ENCODE measurements at places on chromosomes 16 and 17.

DNA sequence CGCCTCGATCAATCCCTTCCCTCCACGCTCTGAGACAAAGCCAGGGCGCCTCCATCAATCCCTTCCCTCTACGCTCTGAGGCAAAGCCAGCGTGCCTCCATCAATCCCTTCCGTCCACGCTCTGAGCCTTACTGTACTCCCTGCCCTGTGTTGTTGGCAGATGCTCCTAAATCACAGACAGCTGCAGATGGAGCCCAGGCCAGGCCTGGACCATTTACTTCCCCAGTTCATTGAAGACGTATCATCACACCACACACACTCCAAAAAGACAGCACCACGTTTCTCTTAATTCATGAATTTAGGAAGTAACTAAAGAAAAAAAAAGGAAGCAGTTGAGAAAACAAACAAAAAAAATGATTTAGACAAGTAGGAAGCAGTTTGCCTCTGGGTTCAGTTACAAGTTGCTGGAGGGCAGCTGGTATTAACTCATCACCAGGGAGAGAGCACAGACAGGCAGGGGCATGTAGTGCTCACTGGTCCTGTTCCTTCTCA, 7.4 kb upstream of the CD300LD start:
- DNase-seq, result no peak

DNA sequence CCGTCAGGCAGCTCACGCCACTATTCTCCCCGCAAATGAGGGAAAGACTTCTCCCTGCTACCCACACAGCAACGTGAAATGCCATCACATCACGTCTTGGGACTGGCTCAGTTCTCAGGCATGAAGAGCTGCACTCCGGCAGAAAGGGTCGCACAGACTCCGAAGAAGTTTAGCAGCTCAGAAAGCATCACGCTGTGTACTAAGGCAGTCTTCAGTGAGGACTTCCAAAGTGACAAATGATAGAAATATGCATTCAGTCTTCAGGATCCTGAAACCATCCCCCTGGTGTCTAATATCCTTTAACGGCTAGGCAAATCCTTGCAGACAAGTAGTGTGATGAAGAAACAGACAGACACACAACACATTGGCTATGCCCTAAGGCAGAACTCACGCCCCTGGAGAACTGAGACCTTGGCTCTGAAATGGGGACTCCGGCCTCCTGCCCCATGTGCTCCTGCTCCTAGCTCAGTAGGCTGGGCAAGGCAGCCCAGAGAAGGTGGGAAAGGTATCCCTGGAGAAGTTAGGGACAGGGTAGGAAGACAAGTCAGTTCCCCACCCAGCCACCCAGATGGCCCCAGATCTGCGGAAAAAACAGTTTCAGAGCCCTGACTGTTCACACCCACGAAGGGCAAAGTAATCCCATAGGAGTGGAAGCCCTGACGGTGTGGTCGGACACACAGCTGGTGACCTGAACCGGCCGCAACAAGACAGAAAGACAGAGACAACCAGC, 1.6 kb downstream of the XYLT1 start:
- no peak for DNase-seq

DNA sequence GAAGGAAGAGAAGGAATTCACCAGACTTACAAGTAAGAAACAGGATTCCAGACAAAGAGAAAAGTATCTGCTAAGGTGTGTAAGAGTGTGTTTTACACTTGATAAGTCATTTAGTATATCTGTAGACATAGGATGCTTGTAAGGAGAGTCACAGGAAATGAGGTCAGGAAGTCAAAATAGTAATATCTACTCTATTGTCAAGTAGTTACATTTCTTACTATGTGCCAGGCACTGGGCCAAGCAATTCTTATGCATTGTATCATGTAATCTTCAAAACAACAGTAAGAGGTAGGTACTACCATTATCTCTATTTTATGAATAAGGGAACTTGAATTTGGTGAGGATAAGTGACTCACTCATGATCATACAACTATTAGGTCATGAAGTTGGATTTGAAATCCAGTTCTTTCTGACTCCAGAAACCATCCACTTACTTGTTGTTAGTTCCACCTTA, 129.1 kb downstream of the SNX11 start:
- no peak for DNase-seq

- no peak for DNase-seq
Measured at GRCh38 chr17:36597866-36598777, 3.3 kb upstream of the MRM1 start.

GRCh38 chr16:22380529-22380928, 6.1 kb upstream of the CDR2 start:
- no peak for DNase-seq

DNA sequence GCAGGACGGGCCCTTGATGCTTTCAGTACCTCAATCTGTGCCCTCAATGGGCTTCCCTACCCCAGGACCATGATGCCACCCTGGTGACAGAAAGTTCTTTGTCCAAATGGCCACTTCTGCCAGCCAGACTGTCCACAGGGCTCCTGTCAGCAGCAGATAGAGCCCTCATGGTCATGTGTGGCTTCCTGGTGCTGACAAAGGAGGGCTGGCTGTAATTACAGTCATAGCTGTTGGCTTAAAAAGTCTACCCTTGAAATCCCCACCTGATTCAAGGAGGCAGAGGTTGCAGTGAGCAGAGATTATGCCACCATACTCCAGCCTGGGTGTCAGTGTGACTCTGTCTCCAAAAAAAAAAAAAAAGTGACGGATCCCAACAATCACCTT, 3.3 kb downstream of the TRPV2 start:
- DNase-seq, result no peak

- no peak for DNase-seq
Measured at GRCh38 chr17:77098884-77099545, 41.8 kb upstream of the SEC14L1 start.

DNA sequence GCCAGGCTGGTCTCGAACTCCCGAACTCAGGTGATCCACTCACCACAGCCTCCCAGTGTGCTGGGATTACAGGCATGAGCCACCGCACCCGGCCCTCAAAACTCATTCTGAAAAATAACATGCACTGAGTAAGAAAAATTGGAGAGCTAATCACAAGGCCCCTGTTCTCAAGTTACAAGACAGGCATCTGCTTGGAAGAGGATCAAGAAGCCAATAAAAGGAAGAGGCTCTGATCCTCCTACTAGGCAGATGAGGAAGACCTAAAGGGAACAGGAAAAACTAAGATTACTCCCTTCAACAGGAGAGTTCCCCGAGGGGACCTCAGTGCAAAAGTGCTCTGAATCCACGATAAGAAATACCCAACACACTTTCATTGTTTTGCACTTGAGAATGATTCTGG, 18.4 kb downstream of the BLMH start:
- no peak for DNase-seq

GRCh38 chr16:15493466-15494180, 59.2 kb downstream of the BMERB1 start:
- no peak for DNase-seq

DNA sequence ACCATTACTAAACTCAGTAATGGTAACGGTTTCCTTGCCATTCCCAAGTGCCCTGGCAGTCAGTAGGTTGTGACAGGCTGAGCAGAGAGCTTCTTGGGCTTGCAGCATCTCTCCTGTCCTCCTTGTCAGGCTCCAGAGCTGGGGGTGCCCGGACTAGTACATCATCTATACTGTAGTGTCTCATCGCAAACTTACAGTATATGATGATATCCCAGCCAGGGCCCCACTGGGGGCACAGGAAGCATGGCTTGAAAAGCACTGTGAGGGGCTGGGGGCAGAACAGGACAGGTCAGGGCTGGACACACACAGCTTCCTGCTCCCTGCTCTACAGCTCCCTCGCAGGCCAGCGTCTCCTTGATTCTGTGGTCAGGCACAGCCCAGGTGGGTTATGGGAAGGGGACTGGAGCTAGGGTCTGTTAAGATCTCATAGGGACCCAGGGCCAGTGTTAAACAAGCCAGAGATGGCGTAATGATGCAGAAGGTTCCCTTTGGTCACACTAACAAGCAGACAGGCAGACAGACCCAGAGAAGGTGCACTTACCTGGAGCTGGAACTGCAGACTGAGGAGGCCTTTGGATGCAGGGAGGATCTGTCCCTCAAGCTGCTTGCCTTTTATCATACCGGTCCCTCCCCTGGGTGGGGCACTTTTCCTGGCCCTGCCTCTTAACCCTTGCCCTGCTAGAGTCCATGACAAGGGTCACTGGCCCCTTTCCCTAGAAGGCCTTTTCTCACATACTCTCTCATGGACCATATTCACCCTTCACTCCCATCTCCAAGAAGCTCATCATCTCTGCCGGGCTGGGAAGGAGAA, 6.8 kb downstream of the ERAL1 start:
- DNase-seq, result no peak

- DNase-seq, result no peak
Measured at GRCh38 chr17:10072086-10072485, 126.3 kb downstream of the GAS7 start.

- no peak for DNase-seq
Measured at GRCh38 chr17:17682293-17682736, 1.1 kb downstream of the RAI1 start.

- DNase-seq, result no peak
Measured at GRCh38 chr17:33905338-33905800, 349.7 kb upstream of the CCL2 start.

DNA sequence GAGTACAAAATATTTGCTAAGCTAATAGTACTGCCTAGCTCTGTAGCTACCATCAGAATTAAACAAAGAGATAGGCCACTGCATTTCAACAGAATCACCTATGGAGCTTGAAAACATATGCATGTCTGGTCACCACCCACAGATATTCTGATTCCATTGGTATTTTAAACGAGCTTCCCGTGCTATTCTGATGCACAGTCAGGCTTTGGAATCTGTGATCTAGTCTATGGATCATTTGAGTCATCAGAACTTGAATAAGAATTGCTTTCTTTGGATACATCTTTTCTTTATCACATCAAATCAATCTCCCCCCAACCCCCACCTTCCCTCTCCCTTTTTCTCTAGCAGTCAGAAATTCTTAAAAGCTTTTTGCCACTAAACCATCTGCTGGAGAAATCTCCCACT, 124.7 kb downstream of the NPIPB5 start:
- no peak for DNase-seq

- DNase-seq, result no peak
Measured at GRCh38 chr16:76114681-76115080, 162.5 kb upstream of the CNTNAP4 start.

- DNase-seq, result no peak
Measured at GRCh38 chr16:59198487-59198886, 464.4 kb upstream of the GOT2 start.

DNA sequence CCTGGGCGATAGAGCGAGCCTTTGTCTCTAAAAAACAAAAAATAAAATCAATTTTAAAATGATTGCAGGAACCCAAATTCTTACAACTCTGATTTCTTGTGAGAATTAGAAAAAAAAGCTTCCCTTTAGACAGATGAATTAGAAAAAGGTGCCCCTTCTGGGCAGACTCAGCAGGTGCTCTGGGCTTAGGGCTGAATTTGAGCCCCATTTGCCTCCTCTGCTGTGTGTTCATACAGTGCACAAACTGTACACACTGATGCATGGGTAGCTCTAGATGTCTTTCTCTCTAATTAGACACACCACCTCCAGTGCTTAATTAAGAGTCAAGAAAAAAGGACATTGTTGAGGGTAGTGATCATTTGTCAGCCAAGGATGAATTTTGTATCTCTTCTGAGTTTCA, 38.5 kb upstream of the NOL11 start:
- no peak for DNase-seq

- DNase-seq, result peak; percentile 74
Measured at GRCh38 chr17:39547713-39548478, 59.8 kb downstream of the NEUROD2 start.

DNA sequence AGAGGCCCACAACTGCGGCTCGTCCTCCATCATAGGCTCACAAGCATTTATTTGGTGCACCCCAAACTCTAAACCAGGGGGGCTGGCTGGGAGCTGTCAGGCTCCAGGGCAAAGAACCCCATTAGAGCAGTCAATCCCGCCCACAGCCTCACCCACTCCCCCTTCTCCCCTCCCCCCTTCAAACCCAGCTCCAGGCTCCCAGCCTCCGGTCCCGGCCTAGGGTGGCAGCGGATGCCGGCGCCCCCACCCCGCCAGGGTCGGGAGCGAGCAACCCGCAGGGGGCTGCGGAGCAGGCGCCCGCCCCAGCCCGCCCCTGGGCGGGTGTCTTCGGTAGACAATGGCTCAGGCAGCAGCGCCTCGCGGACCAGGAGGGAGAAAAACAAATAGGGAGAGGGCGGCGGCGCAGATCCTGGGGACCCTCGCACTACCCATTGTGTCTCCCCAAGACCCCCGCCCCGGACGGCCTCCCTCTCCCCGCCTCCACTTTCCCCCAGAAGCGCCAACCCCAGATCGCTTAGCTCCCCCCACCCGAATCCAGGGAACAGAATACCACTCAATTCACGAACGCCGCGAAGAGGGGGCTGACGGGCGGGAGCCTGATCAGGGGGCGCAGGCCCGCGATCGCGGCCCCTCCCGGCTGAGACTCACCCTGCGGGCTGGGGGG, 572 bp downstream of the FAM171A2 start:
- DNase-seq, result no peak

DNA sequence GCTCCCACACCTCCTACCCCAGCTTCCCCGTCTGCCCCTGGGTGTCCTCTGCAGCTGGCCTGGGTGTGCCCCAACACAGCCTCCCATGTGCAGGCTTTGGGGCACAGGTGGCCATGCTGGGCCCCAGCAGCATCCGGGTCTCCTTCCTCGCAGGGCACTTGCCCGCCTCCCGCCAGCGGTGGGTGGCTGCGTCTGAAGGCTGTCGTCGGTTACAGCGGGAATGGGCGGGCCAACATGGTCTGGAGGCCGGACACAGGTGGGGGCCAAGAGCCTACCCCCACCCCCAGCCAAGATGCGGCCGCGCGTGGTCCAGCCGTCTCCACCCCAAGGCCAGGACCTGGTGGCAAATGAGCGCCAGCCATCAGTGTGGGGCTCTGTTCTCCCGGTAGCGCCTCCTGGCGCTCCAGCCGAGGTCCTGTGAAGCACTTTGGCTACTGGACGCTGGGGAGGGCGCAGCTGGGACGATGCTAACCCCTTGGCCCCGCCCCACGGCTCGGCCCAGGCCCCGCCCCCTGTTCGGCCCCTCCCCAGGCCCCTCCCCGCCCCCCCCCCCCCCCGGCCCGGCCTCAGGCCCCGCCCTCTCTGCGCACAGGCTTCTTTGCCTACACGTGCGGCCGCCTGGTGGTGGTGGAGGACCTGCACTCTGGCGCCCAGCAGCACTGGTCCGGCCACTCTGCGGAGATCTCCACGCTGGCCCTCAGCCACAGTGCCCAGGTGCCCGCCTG, 7.3 kb upstream of the RHOT2 start:
- peak; percentile 41 for DNase-seq

- DNase-seq, result no peak
Measured at GRCh38 chr17:27239046-27239445, 54.9 kb upstream of the WSB1 start.

GRCh38 chr17:59827721-59828477, 64.8 kb downstream of the TUBD1 start:
- DNase-seq, result no peak

Data from activated T-cell treated with anti-CD3 and anti-CD28 coated beads for 4 hours (primary cell).